Stimulated activated CD4-positive, alpha-beta T cell treated with anti-CD3 and anti-CD28 coated beads, Interleukin-12 subunit alpha, Interleukin-12 subunit beta, amount 100 ng/mL, for 48 hours (primary cell): ENCODE measurements at places on chromosomes 5 and 9.

DNA sequence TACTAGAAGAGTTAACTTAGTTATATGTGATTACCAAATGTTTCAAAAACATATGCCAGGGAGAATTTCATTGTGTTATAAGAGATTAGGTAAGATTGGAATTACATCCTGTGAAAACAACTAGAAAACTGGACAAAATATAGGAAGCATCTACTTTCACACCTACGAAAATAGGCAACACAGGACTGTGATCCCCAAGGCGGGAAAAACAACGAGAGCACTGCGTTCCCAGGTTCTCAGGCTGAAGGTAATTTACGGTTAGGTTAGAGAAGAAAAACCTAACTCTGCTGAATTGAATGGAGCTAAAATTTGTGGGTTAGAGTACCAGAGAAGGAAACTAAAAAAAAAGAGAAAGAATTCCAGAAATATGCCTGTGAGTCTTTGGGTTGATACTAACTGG is 28.4 kb downstream of the ACOT12 start:
- DNase-seq, result no peak

GRCh38 chr5:111697215-111697614 is 59.8 kb downstream of the NREP start:
- DNase-seq, result no peak

GRCh38 chr5:66498791-66499207 is 97.4 kb upstream of the MAST4 start:
- no peak for DNase-seq

GRCh38 chr5:44361342-44362001 is 27.7 kb downstream of the FGF10 start:
- no peak for DNase-seq

- DNase-seq, result no peak
Measured at GRCh38 chr9:28121366-28121765, 548.1 kb upstream of the C9orf72 start.

GRCh38 chr5:142841511-142842265 is 71.5 kb downstream of the ARHGAP26 start:
- DNase-seq, result no peak

DNA sequence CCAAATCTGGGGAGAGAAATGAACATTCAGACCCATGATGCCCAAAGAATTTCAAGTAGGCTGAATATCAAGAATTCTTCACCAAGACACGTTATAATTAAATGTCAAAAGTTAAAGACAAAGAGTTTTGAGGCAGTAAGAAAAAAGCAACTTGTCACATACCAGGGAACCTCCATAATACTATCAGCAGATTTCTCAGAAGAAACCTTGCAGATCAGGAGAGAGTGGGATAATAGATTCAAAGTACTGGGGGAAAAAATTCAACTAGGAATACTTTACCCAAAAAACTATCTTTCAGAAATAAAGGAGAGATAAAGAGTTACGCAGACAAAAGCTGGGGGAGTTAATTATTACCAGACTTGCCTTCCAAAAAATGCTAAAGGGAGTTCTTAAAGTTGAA is 516.0 kb downstream of the CETN3 start:
- DNase-seq, result no peak

DNA sequence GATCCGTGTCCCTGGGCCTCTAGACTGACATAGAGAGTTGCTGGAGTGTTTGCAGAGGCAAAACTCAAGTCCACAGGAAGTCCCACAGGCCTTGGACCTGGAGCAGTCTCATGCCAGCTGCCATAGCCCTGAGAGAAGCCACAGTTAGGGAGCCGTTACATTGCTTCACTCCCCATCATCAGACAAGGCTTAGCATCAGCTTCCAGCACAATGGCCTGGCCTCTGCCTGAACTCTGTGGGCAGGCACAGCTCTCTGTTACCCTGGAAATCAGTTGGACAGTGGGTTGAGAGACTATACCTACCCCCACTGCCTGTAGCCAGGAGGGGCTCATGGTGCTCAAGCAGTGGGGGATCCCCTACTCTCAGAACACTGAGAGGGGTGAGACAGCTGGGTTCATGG is 16.2 kb upstream of the C9orf72 start:
- no peak for DNase-seq

- DNase-seq, result no peak
Measured at GRCh38 chr9:113876151-113876992, at the start of gene ZNF618. Gene ZNF618, plus strand, starts transcription at chr9:113876309. Its CDS starts 72 bp downstream, at chr9:113876381.

DNA sequence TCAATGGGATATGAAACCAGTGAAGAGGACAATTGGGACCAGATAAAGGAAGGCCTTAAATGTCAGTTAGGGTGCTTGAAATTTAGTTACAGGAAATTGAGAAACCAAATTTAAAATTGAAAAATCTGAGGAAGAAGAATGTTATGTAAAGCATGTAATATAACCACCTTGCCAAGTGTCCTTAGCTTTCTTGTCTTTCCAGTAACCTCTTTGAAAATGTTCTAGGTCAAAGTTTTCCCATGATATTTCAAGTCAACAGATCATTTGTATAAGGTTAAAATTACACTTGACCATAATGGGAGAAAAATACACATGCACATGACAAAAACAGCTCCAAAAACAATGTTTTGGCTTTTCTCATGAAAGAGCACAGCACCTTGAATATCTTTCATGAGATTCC is 21.1 kb downstream of the LOX start:
- DNase-seq, result no peak

GRCh38 chr9:136694163-136694871 is 7.1 kb upstream of the AGPAT2 start:
- peak; percentile 37 for DNase-seq

GRCh38 chr9:99107421-99107820 is 2.5 kb downstream of the TGFBR1 start:
- DNase-seq, result no peak
